Iris pigment epithelial cell (primary cell): ENCODE measurements at places on chromosomes 13 and 19.

- peak; percentile 32 for DNase-seq
These were observed 319 bp downstream of the FRY start for GRCh38 chr13:32031815-32032370.

DNA sequence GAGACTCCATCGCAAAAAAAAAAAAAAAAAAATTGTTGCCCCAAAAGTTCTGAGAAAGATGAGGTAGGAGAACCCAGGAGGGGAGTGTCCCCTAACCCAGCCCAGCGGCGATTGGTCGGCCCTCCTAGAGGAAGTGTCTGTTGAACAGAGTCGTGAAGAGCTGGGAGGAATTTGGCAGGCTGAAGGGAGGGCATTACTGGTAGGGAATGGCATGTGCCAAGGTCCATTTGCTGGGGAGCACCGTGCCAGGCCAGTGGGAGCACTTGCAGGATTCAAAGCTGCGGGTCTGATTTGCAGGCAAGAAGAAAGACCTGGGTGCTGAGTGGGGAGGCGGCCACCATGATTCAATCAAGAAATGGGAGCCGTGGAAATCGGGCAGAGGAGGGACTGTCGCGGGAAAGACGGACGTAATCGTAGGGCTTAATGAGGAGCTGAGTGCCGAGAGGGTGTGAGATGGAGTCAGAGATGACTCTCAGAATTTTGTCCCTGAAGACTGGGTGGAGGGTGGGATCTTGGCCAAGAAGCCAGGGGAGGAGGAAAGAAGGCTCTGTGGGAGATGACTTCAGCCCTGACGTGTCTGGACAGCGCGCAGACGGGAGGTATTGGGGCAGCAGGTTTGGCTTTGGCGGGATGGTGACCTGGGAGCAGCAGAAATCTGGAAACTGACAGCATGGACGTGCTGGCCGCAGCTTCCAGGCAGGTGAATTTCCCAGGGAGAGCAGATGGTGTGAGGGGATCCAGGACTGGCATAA, 15.4 kb downstream of the CERS4 start:
- no peak for DNase-seq

GRCh38 chr19:42200116-42200715, 17.3 kb downstream of the DEDD2 start:
- DNase-seq = no peak

- DNase-seq = no peak
These were observed 16.5 kb downstream of the ZAR1L start for GRCh38 chr13:32298695-32299094.

- no peak for DNase-seq
These were observed 56.7 kb downstream of the GNG7 start for GRCh38 chr19:2645826-2646225.

DNA sequence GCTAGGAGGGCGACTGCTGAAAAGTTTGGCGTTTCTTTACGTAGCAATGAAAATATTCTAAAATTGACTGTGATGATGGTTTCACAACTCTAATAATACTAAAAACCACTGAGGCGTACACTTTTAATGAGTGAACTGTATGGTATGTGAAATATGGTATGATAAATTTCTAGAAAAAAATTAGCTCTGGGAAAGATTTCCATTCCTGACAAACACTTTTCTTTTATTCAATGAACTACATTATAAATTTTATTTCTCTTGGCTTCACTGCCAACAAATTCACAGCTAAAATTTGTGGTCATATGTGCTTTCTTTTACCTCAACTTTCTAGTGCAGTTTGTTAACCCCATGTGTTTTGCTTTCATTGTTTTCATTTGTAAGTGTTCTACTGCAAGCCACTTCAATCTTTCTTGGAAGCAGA, 11.1 kb downstream of the ZC3H13 start:
- DNase-seq = peak; percentile 69

GRCh38 chr13:46181840-46182490, at the start of gene LCP1:
Gene LCP1 (minus strand): TSS chr13:46182177. CDS start chr13:46159662, 22,515 bp downstream.
- DNase-seq = no peak

DNA sequence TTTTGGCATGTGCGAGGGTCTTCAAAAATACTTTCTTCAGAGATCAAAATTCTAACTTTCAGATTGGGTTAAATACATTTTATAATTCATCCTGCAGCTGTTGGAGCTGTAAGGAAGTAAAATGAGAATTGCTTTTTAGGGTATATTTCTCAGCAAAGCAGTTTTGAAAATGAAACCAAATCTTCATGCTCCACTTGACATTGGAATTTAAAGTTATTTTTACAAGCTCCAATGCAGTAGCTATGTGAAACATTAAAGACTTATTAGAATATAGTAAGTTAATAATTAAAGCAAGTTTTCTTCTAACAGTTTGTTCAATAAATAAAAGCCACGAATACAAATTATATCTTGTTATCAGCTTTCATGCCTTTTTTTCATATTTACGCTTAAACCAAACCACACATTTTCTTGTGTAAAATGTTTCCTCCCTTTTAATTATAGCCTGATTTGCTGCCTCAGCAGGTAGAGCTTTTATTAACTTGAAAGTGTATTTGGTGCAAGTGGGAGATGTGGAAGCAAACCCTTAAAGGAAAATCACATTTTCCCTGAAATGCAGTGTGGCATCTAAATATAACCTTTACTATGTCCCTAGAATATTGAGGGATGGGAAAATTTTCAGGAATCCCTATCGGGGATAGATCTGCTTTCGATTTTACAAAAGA, 12.4 kb upstream of the MICU2 start:
- DNase-seq = no peak

- DNase-seq = no peak
These were observed 18.5 kb downstream of the PTPRS start for GRCh38 chr19:5321851-5322681.

GRCh38 chr19:40056505-40056904, 474 bp upstream of the ZNF780B start:
- no peak for DNase-seq

DNA sequence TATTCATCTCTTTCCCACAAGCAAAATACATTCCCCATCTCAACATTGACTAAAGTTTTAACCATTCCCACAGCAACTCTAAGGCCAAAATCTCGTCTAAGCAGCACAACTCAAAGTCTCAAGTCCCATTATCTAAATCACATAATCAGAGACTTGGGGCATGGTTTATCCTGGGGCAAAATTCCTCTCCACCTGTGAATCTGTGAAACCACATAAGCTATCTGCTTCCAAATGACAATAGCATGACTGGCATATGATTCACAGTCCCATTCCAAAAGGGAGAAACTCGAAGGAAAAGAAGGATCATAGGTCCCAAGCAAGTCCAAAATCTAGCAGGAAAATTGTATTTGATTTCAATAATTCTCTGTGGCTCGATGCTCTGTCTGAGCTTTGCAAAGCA, 73.0 kb downstream of the ANKRD10 start:
- no peak for DNase-seq

GRCh38 chr13:51600703-51601102, 16.4 kb downstream of the WDFY2 start:
- no peak for DNase-seq

DNA sequence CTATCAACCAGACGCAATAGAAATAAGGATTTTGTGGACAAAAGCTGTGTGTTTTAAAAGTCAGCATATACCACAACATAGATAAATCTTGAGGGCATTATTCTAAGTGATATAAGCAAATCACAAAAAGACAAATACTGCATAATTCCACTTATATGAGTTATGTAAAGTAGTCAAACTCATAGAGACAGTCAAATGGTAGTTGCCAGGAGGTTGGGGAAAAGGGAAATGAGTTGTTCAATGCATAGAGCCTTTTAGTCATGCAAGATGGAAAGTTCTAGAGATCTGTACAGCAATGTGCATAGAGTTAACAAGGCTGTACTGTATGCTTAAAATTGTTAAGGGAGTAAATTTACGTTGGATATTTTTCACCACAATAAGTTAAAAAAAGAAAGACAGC, 244.7 kb downstream of the DCT start:
- no peak for DNase-seq

- DNase-seq = peak; percentile 43
These were observed 178.4 kb downstream of the MYO16 start for GRCh38 chr13:108807841-108808240.

- DNase-seq = peak; percentile 58
These were observed 107.4 kb downstream of the DNAJC3 start for GRCh38 chr13:95784161-95784899.

- no peak for DNase-seq
These were observed 23.7 kb upstream of the MAB21L1 start for GRCh38 chr13:35500144-35500543.

GRCh38 chr13:97255515-97256021, 33.4 kb downstream of the MBNL2 start:
- DNase-seq = no peak
